ENCODE measurements at places on chromosomes 3 and 15.

GRCh38 chr3:176286476-176287085, 910.7 kb downstream of the TBL1XR1 start:
- no peak for DNase-seq

- DNase-seq, result no peak
Measured at GRCh38 chr3:57043518-57043917, 16.9 kb upstream of the SPATA12 start.

DNA sequence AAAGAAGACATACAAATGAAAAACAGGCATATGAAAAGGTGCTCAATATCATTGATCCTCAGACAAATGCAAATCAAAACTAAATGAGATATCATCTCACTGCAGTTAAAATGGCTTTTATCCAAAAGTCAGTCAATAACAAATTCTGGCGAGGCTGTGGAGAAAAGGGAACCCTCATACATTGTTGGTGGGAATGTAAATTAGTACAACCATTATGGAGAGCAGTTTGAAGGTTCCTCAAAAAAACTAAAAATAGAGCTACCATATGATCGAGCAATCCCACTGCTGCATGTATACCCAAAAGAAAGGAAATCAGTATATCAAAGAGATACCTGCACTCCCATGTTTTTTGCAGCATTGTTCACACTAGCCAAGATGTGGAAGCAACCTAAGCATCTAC, 165.8 kb downstream of the PLCL2 start:
- no peak for DNase-seq

- no peak for DNase-seq
Measured at GRCh38 chr15:80568298-80568697, 126.8 kb upstream of the ABHD17C start.

DNA sequence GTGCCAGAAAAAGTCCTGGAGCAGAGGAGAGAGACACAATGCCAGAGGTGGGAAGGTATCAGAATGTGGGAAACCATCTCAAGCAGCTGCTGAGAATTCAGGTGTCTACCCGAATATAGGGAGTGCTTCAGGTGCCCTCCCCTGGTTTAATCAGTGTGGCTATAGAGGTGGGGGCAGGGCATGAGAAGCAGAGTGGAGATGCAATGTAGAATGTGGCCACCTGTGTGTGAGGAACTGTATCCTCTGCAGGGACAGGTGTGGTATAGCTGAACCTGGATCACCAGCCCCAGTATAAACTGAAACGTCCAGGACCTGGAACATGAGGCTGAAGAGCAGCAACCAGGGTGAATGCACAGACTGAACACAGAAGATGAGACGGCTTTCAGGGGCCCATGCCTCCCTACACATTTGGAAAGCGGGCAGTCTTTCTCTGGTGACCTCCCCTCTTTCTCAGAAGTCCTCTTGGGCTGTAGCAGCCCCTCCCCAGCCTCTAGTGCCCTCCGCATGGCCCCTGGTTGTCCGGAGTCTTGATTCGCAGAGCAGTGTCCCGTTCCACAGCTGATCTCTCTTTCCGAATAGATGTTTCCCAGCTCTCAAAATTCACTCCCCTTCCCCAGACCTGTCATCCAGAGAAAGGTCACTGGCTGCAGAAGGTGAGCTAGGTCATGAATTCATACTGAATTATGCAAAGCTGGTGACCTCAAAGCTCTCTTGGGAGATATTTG, 103.1 kb downstream of the ABHD5 start:
- no peak for DNase-seq

DNA sequence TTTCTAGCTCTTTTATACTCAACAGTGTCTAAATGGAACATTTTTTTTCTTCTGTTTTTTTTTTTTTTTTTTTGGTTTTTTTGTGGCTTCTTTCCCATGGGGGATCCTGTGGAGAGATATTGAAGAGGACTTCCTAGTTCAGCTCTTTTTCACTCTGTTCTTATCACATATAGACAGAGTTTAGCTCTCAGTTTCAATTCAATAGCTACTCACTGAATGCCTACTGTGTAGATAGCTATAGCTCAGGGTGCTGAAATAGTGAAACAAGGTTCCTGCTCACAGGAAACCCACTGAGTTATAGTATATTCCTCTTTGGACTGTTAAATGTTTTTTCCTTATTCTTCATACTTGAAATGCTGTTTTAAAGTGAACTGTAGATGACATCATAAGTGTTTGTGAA, 918.8 kb downstream of the CADM2 start:
- no peak for DNase-seq

DNA sequence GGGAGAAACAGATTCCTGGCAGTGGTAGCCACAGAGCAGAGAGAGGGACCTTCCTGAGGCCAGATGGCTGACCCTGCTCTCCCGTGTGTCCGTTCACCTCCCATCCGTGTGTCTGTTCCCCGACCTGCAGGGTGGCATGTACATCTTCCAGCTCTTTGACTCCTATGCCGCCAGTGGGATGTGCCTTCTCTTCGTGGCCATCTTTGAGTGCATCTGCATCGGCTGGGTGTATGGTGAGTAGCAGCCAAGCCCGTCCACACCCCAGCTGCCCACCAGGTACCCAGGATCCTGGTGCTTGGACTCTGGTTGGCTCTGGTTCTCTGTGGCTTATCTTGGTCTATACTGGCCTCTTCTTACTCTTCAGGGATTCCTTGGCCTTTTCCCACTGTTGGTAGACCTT, 59.5 kb upstream of the SLC6A1 start:
- DNase-seq, result no peak

- DNase-seq, result no peak
Measured at GRCh38 chr3:59247402-59247841, 197.6 kb upstream of the CFAP20DC start.

GRCh38 chr3:50340448-50341329, at the start of gene RASSF1:
Gene RASSF1, minus strand, starts transcription at chr3:50340836. Its CDS starts 31 bp downstream, at chr3:50340805.
- DNase-seq, result peak; percentile 77

- no peak for DNase-seq
Measured at GRCh38 chr3:194537732-194538247, 51.0 kb upstream of the ATP13A3 start.

DNA sequence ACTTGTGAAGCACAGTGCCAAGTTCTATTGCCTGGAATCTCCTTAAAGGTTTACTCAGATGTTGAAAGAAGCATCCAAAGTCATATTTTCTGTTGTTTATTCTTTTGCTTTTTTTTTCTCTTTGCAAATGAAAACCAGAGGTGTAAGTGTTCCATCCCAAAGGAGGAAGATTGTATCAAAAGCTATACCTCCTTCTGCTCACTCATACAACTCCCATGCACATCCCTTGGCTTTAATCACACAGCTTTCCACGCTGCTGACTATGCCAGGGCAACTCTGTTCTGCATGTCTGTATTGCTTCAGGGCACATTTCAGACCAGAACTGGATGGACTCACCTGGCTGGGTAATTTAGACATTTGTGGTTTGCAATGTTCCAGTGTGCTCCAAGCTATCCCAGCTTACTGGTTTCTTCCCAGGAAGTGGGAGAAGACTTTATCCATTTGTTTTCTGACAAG, 399.6 kb upstream of the TBL1XR1 start:
- DNase-seq, result no peak

DNA sequence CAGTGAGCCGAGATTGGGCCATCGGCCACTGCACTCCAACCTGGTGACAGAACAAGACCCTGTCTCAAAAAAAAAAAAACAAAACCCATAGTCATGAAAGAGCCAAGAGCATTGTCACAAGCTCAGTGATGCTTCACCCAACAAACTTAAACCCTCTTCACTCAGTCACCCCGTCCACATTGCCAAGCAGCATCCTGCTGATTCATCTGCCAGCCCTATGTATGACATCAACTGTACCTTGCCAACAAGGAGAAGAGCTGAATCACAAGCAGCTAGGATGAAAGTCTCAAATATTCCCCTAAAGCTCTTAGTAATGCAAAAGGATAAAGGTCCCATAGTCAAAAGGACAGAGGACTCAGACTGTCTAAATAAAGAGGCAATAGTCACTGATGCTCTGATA, 90.0 kb downstream of the ANO10 start:
- no peak for DNase-seq

GRCh38 chr15:85625856-85626255, 168.9 kb downstream of the KLHL25 start:
- DNase-seq, result no peak

- DNase-seq, result no peak
Measured at GRCh38 chr3:9087831-9088413, 124.7 kb upstream of the RAD18 start.

DNA sequence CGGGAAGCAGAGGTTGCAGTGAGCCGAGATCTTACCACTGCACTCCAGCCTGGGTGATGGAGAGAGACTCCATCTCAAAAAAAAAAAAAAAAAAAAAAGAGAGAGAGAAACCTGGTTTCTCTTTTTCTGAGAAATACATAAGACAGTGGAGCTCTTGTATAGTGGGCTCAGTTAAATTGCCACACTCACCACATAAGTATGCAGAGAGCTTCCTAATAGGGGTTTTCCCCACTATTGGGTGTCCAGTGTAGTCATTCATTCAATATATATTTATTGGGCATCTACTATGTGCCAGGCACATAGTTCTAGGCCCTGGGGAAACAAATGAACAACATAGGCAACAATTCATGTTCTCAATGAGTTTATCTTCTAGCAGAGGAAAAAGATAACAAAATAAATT, 48.9 kb upstream of the FMN1 start:
- no peak for DNase-seq

DNA sequence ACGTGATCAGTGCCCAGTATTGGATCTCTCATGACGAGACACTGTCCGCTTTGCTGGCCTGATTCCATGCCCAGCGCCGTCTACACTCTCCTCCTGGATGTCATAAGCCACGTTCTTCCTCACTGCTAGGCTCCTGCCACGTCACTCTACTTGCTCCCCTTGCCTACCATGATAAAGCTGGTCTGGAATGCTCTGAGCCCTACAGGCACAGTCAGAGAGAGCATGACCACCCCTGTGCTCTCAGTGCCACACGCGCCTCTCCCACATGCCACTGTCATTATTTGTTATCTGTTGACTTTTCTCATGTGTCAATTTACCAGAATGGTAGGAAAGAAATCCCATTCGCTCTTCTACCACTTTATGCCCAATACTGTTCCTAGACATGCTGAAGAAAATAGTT, 148.6 kb downstream of the ANO10 start:
- no peak for DNase-seq

GRCh38 chr15:32641517-32642059, at the start of gene SCG5:
Gene SCG5, plus strand, starts transcription at chr15:32641710. Its CDS starts 1,883 bp downstream, at chr15:32643593.
- DNase-seq, result no peak

GRCh38 chr3:134956395-134956794, 161.3 kb downstream of the EPHB1 start:
- no peak for DNase-seq

- no peak for DNase-seq
Measured at GRCh38 chr15:64274341-64274950, 81.5 kb downstream of the CSNK1G1 start.

- no peak for DNase-seq
Measured at GRCh38 chr3:10289077-10289476, 3.7 kb downstream of the GHRL start.

DNA sequence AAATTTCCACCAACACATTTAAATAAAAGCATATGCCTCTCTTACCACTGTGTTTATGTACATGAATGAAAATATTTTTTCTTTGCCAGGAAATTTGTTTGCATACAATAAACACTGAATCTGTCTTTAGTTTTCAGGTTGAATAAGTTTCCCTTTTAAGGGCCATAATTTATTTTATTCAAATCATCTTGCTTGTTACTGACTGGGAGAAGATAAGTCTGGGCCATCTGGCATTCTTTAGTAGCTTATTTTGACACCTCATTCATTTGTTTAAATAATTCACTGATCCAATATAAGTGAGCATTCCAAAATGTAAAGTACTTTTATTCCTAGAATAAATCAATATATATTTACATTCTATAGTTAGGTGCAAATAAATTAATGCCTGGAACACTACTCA, 1001.3 kb downstream of the PLOD2 start:
- DNase-seq, result no peak

DNA sequence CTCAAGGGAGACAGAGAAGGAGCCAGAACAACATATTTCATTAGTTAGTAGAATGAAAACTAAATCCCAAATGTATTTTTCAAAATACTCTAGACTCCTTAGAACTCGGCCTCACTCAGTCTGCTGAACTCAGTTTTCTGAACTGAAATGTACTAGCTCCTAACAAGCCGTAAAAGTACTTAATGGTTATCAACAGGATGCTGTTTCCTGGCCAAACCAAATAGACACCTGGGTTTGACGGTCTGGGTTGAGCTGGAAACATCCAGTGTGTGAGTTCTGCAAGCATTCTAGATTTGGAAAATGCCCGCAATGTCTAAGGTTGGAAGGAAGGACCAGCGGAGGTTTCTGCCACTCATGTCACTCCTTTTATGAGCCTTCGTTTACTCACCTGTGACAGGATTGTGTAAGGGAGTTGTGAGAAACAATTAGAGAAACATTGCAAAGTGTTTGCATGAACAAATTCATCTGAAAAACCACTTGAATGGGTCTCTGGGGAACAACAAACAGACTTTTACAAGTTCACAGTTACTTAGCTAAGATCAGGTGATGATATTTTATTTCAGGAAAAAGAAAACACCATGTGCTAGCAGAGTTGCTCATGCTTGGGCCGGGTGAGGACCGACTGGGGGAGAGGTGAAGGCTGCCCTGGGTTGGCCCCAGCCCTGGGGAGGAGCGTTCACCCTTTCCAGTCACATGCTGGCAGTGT, 151.0 kb downstream of the ALDH1A2 start:
- no peak for DNase-seq

DNA sequence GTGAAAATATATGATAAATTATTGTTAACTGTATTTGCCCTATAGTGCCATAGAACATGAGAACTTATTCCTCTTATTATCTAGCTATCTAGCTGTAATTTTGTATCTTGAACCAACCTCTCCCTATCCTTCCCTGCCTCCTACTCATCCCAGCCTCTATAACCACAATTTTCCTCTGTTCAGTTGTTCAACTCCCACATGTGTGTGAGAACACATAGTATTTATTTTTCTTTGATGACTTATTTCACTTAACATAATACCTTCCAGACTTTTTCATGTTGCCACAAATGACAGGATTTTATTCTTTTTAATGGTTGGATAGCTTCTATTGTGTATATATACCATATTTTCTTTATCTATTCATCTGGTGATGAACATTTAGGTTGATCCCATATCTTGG, 85.4 kb upstream of the SUCLG2 start:
- DNase-seq, result no peak

- DNase-seq, result no peak
Measured at GRCh38 chr3:1798711-1799405, 299.8 kb upstream of the CNTN4 start.

DNA sequence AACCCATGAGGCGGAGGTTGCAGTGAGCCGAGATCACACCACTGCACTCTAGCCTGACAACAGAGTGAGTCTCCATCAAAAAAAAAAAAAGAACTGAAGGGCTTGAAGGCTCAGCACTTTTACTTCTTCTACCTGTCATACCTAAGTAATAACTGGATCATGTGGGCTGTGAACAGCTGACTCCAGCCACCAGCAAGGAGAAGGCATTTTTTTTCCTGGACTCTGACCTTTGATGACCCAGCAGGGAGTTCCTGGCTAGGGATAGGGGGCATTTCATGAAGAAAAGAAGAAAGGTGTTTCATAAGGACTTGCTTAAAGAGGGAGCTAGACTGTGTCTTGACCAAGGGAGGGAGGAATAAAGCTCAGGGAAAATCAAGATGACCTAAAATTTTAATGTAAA, 266.0 kb downstream of the ZNF621 start:
- no peak for DNase-seq

Data from stimulated activated CD8-positive, alpha-beta memory T cell treated with anti-CD3 and anti-CD28 coated beads, Interleukin-2, amount 100 ng/mL, for 48 hours (primary cell).